Prostate gland (tissue), 2 donors: ENCODE measurements at places on chromosomes 4 and X.

- DNase-seq = no peak
Observed at GRCh38 chrX:53483838-53484405, 49.8 kb upstream of the HSD17B10 start.

GRCh38 chrX:17009856-17010625 lies 63.6 kb downstream of the REPS2 start:
- DNase-seq = no peak

DNA sequence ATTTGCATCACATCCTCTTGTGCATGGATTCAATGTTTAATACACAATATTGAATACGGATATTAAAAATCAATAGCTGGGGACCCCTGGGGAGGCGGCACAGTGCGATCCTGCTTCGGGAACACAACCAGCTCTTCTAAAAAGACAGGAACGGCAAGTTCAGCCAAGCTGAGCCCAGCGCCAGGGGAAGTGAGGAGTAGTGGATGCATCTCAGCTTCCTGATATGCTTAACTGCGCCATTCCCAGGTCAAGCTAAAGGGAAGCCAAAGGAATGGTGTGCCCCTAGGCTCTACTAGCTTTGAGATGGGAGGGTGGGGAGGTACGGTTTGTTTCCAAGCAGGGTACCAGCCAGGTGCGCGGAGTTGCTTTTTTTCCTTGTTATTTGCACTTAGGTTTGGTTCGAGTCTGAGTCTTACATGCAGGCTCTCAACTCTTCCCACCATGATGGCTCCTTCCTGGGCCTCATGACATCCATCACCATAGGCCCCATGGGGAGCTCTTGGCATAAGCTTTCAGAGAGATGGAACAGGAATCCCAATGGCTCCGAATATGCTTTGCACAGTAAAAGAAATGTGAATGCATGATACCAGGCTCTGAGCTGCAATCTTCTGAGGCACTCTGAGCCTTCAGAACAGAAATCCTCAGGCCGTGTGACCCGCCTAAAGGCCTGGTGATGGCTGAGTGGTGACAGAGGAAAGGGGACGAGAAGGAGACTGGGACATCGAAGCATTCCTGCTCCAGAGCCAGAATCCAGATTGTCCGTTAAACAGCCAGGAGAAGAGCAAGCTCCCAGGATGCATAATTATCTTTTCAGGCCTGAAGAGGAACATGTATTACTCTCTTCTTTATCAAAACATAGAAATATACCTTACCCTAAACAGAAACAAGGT lies 51.8 kb upstream of the BCOR start:
- no peak for DNase-seq

GRCh38 chrX:109925656-109926055 lies 77.3 kb upstream of the TMEM164 start:
- no peak for DNase-seq

DNA sequence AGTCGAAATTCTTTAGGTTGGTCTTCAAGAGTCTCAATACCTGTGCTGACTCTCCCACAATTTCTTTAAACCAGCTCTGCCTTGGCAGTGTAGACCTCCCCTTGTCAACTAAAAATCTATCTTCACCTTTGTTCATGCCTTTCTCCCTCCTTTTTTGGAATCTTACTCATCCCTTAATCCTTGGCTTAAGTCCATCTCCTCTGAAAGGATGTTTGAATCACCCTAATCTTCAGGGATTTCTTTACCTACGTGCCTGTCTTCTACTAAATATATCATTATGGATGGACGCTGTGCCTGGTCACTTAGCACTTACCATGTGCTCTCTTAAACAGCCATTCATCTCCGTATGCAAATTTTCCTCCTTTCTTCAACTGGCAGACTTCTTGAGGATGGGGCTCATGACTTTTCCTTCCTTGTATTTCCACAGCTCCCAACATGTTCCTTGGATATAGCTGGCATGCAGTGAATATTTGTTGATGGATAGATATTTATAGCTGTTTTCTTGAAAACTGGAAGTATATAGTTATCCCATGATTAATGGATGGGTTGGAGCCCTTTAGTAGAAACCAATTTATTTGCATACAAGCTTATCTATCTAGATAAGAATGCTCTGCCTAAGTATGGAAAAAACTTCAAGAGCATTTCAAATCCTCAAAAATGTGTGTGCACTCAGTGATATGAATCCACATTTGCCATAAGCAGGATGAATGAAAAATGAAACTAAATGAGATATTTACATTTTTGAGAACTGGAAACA lies 166.6 kb downstream of the SPRY1 start:
- DNase-seq = no peak

GRCh38 chr4:77012726-77013125 lies 63.1 kb downstream of the CCNI start:
- DNase-seq = no peak

DNA sequence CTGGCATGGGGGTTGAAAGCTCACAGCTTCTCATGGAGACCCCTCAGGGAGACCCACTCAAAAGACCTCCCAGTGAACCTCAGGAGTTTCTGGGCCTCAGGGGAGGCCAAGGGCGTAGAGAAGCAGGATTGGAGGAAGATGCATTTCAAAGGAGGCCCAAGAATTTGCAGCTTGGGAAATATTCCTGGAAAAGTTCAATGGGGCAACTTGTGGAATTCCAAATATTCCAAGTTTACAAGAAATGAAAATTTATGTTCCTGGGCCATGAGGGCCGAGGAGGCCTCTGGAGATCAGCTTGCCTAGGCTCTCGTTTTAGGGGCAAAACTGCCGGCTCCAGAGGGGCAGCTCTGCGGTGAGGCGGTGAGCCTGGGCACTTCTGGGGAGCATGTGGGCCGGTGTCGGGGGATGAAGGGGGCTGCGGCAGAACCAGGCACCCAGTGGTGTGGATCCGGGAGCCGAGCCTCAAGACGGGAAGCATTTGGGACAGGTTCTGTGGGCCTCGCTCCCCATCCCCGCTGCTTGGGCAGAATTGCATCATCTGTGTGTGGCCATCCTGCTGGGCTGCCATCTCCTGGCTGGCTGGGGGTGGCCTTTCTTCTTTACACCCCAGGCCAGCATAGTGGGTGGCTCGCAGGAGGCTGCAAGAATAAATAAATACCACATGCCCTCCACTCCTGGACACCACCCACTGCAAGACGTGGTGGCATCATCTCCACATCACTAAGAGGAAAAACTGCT lies 54.6 kb upstream of the GPR78 start:
- no peak for DNase-seq

- DNase-seq = no peak
Observed at GRCh38 chrX:8987672-8988250, 46.2 kb downstream of the FAM9B start.

DNA sequence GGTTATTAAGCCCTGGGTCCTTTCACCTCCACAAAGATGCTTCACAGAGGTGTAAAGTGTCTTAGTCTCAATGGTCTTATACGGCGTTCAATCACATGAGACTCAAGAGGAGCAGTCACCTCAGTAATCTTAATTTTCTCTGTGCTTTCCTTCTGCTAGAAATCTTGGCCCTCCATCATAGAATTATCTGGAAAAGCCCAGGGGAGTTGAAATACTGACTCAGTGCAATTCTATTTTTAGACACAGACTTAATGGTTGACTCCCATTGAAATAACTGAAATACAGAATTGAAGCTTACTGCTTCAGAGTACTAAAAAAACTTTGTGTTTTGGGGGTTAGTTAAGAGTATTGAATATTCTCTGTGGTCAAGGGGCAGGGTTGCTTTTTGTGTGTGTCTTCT lies 94.5 kb upstream of the IL15 start:
- no peak for DNase-seq

- no peak for DNase-seq
Observed at GRCh38 chrX:28876901-28877300, 289.7 kb downstream of the IL1RAPL1 start.

GRCh38 chr4:2360396-2360730 lies 58.1 kb downstream of the ZFYVE28 start:
- no peak for DNase-seq

GRCh38 chr4:85964298-85964697 lies 395.6 kb downstream of the MAPK10 start:
- no peak for DNase-seq

GRCh38 chr4:114263233-114263632 lies 283.8 kb upstream of the ARSJ start:
- no peak for DNase-seq

GRCh38 chr4:123297836-123298235 lies 98.8 kb upstream of the SPRY1 start:
- DNase-seq = no peak

- DNase-seq = no peak
Observed at GRCh38 chr4:48778431-48779094, 1.5 kb downstream of the FRYL start.

DNA sequence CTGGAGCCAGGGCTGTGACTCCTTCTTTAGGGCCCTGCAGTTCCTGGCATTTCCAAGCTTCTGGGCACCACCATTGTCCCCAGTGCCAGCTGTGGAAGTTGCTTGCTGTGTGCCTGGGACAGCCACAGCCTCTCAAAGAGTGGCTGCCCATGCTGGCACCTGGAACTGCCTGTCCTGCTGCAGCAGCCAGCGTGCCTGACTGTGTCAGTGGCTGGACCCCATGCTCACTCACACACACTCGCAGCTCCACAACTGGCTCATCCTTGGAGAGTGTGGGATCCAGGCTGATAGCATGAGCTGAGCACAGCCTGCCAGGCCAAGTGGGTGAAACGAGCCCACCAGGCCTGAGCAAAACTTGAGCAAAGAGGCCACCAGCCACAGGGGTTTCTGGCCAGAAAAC lies 1107.6 kb downstream of the C4orf33 start:
- DNase-seq = no peak

- no peak for DNase-seq
Observed at GRCh38 chrX:153055871-153056749, at the start of gene PNMA3. PNMA3 (plus strand) TSS chrX:153056470; CDS start chrX:153057056, 586 bp downstream.

DNA sequence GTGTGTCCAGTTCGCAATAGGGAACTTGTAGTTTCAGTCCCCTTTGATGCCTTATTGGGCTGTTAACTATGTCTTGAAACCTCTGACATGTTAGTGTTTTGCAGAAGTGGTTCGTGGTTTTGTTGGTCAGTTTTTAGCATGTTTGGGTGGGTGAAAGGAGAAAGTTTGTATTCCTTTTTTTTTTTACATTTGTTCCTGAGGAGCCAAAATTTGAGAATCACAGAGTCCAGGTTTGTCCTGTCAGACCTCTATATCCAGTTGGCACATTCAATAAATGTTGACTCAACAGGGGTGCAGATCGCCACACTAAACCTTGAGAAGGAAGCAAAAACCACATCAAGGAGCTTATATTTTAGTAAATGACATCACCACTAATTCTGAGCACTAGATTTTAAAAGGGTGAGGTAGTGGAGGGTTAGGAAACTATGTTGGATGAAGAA lies 26.2 kb downstream of the DLG3 start:
- no peak for DNase-seq

DNA sequence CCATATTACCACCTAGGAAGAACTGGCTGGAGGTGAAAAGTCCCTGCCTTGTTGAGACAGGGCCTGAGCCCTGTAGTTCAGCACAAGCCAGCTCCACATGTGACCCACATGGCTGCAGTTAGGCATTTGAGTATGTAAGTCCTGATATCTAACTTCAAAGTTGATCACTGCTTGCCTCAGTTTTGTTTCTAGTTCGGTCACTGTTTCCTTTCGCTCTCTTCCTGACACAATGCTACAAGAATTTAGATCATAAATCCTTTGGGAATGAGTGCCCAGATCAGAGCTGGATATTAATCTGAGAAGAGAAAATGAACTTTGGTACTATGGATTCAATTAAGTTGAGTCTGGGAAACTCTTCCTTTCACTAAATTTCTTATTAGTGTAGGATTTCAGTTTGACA lies 48.4 kb downstream of the AKAP4 start:
- DNase-seq = no peak

- DNase-seq = no peak
Observed at GRCh38 chr4:18394656-18395055, 373.1 kb upstream of the LCORL start.

GRCh38 chrX:14448406-14448805 lies 80.9 kb upstream of the GLRA2 start:
- no peak for DNase-seq

DNA sequence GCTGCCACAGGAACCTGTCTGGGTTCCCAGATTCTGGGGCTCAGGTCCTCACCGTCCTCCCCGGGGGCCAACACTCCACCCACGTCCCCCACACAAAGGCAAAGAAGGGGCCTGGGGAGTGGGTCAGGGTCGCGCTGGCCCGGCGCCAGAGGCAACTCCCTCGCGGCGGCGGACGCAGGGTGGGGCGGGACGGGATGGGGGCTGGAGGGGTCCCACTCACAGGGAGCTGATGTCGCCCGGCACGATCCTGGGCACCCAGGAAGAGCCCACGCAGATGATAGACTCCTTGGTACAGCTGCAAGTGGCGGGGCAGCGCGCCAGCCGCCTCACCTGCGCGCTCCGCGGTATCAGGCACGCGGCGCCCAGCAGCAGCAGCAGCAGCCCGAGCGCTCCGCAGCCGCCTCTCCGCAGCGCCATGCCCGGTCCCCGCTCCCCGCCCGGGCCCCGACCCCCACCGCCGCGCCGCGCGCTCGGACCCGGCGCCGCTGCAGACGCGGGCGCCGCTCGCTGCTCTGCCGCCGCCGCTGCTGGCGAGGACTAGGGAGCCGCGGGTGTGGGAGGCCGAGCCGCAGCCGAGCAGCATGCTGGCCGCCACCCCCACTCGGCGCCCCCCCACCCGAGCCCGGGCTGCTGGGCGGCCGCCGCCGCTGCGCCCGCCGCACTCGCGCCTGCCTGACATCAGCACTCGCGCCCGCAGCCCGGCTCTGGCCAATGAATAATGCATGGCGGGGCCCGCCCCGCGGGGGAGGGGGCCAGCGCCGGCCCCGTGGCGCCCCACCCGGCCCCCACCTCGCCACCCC lies at the start of gene LGI2:
Gene LGI2 (minus strand): TSS at position 670 of the 800 bp plus-strand sequence. CDS start 253 bp downstream, at position 417.
- no peak for DNase-seq
